ENCODE measurements at places on chromosomes 2 and 18. TPM values are rescaled to one million over a fixed set of nuclear protein-coding genes. Genes with fewer than 3 reads are reported as not detected.

The MOB1A gene
- polyA plus RNA-seq = 52.8 TPM

The CYTIP gene
- polyA plus RNA-seq = 2.3 TPM

DNA sequence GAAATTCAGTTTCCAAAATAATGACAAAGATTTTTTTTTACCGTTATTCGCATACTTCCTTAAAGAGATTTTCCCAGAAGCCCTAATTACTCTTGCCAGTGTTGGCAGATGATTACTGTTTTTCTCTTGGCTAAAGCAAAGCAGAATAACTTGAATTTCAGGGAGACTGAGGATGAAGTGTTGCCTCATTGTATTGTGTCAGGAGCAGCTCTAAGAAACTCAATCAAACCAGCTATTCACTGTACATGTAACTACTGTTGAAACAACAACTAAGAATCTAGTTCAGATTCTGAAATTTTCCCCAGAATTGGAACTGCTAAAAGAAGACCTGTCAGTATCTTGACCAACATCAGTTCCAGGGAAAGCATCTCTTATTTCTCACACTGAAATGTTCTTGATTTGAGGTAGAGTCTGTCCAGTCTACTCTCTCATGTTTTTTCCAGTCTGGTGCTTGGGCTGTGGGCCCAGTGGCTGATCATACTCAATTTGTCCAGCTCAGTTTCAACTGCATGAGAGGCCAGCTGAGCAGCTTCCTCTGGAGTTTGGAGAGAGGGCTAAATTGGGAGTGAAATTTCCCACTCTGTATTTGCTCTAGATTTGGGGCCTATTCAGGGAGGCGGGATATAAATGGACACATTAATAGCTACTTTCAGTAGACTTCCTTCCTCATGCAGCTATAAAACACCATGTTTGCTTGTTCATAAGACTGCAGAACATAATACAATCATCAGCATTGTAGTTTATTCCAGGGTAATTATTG is 78.5 kb downstream of the PPP1R1C start:
- DNase-seq = peak; percentile 40

- DNase-seq = no peak
Measured at GRCh38 chr2:95018861-95019550, 6.5 kb upstream of the MAL start.

- peak; percentile 69 for DNase-seq
Measured at GRCh38 chr2:54396107-54396506, 60.0 kb upstream of the SPTBN1 start.

GRCh38 chr18:25561918-25562317 is 210.0 kb upstream of the ZNF521 start:
- DNase-seq = no peak

- DNase-seq = peak; percentile 84
Measured at GRCh38 chr2:152025678-152026287, 73.1 kb downstream of the CACNB4 start.

The TCF7L1 gene
- polyA plus RNA-seq = 39.5 TPM

DNA sequence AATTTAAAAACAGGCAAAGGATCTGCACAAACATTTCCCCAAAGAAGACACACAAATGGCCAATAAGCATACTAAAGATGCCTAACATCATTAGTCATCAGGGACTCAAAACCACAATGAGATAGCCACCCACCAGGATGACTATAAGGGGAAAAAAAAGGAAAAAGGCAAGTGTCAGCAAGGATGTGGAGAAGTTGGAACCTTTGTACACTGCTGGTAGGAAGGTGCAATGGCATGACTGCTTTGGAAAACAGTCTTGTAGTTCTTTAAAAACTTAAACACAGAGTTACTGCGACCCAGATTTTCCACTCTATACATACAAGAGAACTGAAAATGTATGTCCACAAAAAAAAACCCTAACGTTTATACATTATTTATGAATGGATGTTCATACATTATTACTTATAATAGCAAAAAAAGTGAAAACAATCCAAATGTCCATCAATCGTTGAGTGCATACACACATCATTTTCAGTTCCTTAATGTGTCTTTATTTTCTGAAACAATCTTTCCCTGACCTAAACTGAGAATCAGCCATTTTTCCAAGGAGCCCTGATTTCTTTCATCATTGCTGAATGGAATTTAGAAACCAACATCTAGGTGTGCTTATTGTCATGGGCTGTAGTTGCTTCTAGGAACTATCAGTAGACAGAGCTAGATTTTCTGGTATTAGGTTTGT is 64.7 kb upstream of the TLK1 start:
- DNase-seq = no peak

The GALNT13 gene
- 0.21 TPM for polyA plus RNA-seq

The SPATA3 gene
- polyA plus RNA-seq = not detected

The RGPD8 gene
- polyA plus RNA-seq = 2.1 TPM

- peak; percentile 26 for DNase-seq
Measured at GRCh38 chr2:199370150-199370780, 87.5 kb downstream of the SATB2 start.

- DNase-seq = no peak
Measured at GRCh38 chr2:234880551-234881211, 71.1 kb upstream of the SH3BP4 start.

DNA sequence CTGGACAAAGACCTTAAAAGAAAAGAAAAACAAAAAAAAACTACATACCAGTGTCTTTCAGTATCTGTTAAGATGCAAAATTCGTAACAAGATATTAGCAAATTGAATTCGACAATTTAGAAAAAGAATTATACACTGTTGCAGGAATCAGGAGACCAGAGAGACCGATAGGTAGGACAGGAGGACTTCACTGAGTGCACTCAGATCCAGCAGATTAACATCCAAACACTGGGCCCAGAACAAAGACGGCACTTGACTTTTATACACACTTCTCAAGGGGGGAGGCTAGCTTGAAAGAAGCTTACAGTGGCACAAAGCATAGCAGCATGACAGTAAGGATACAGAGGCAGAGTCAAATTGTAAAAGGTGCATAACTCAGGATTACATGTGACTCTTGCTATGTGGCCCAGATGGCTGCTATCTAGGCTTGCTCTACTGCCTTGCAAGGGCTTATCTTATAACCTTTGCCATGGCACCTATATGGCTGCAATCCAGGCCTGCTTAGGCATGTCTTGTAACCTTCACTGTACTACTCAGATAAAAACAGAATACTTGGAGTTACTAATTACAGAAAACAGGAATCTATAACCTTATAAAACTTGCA is 507.3 kb upstream of the LRRTM4 start:
- DNase-seq = no peak

The ALPP gene
- 0.08 TPM for polyA plus RNA-seq

The LRP2 gene
- polyA plus RNA-seq = 0.14 TPM

GRCh38 chr2:195659114-195659513 is 2.1 kb downstream of the SLC39A10 start:
- no peak for DNase-seq

DNA sequence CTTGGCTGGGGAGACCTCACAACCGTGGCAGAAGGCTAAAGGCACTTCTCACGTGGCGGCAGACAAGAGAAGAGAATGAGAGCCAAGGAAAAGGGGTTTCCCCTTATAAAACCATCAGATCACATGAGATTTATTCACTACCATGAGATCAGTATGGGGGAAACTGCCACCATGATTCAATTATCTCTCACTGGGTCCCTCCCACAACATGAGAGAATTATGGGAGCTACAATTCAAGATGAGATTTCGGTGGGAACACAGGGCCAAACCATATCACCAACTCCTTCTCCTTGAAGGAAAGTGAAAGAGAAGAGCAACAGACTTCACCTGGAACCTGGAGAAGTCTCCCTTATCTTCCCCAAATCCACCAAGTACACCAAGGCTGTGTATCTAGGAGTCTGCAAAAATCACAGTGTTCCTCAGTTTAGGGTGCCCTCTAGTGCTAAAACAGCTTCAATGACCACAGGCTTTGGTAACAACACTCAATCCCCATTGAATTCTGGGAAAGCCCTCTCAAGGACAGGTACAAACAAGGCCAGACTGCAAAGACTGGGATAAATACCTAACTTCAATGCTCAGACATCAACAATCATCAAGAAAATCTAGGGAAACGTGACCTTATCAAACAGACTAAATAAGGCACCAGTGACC is 148.8 kb upstream of the SRD5A2 start:
- DNase-seq = no peak

DNA sequence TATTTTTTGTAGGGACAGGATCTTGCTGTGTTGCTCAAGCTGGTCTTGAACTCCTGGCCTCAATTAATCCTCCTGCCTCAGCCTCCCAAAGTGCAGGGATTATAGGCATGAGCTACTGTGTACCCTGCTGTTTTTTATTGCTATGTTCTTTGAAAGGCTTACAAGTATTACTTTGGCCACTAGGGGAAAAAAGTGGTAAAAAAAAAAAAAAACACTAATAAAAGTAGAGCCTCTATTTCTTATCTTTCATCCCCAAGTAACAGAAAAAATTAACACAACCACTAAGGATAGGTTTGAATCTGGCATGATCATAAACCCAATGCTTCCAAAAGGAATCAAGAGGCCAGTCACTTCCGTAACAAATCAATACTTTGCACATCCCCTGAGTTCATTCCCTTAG is 11.6 kb downstream of the NOL10 start:
- no peak for DNase-seq

All from muscle of back (tissue), 13 donors.